ENCODE measurements at places on chromosomes 7 and 10.

DNA sequence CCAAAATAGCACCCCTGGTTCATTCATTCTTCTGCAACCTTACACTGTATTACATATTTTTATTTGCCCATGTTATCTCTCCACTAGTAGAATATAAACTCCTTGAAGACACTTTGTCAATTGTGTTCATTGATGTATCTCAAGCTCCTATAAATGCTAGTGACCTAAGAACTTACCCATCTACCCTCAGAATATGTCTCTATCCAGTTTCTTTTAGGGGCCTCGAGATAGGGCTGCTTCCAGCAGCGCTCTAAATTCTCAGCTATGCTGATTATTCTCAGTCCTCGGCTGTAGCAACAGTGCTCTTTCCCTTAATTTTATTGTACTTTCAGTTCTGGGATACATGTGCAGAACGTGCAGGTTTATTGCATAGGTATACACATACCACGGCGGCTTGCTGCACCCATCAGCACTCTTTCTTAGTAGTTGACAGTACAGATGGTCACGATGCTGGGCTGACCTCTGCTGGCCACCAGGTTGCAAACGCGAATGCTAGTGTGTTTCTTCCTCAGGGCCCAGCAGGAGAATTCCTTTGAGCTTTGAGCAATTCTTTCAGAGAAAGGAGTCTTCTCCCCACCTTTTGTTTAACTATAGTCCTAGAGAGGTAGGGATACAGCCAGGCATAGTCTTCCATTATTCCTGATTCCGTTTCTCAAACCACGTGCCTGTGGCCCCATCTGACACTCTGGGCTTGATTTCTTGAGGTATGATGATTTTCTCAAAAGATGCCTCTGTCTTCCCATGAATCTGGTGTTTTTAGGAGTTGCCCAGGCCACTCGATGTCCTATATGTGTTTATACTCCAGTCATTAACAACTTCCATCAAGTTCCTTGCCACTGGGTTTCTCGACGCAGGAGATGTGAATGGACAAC lies 49.1 kb upstream of the CDC14C start:
- no peak for DNase-seq

GRCh38 chr7:158204453-158204852 lies 383.2 kb downstream of the PTPRN2 start:
- DNase-seq = no peak

DNA sequence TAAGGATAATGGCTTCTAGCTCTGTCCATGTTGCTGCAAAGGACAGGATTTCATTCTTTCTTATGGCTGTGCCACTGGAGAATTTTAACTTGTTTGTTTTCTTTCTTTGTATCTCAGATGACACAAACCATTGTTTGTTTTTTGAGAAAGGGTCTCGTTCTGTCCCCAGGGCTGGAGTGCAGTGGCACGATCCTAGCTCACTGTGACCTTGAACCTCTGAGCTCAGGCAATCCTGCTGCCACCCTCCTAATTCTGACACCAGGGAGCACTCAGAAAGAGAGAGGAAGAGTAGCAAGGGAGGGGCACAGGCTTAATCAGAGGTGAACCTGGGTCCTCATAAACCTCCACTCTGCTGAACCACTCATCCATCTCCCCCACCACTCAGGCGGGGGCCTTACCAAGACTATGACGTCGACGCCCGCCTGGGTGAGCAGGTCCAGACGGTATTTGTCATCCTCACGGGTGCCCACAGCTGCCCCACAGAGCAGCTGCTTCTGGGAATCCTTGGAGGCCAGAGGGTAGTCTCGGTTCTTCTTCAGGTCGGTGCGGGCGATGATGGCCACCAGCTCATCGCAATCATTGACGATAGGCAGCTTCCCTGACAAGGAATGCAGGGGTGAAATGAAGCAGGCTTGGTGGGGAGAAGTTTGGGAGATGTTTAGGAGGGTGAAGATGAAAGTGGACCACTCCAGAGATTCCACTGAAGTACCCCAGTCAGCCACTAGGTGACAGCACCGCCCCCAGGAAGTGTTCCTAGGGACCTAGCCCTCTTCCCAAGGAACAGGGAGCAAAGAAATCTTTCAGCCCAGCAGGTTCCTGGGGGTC lies 11.6 kb downstream of the IMPDH1 start:
- peak; percentile 33 for DNase-seq

- no peak for DNase-seq
Observed at GRCh38 chr10:44173608-44173894, 211.3 kb downstream of the CXCL12 start.

GRCh38 chr7:112951070-112951469 lies 135.6 kb downstream of the GPR85 start:
- no peak for DNase-seq

GRCh38 chr10:33031815-33032653 lies 74.0 kb upstream of the ITGB1 start:
- no peak for DNase-seq
